HCT116 (cell line): ENCODE measurements at places on chromosomes 16 and 17.
A peak's percentile ranks its signal among the peaks of the same experiment; 100 is the strongest.

DNA sequence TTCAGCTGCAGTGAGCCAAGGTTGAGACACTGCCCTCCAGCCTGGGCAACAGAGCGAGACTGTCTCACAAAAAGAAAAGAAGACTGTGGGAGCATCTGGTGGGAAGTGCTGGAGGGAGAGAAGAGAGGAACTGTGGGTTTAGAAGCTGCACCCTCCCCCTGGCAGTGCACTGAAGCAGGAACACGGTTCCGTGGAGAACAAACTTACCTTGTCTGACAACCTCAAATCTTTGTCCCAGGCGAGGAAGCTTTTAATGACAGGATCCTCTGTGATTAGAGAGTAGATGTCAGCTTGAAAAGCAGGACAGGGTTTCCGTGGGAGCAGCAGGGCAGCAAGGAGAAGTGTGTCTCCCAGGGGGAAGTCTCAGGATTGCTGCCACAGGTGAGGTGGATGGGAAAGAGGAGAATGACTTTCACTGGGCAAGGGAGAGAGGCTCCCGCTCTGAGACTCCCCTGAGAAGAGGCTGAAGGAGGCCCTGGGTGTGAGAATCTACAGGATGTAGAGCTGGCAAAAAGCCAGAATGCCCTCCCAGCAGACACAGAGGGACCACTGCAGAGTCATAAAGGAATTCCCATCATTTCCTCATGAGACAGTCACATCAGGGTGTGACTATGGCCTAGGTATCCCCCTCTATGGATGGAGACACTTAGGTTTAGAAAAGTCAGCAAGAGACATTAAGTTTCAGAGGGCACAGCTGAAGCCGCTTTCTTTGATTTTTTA lies 22.9 kb downstream of the PRR11 start:
- no peak for DNase-seq

DNA sequence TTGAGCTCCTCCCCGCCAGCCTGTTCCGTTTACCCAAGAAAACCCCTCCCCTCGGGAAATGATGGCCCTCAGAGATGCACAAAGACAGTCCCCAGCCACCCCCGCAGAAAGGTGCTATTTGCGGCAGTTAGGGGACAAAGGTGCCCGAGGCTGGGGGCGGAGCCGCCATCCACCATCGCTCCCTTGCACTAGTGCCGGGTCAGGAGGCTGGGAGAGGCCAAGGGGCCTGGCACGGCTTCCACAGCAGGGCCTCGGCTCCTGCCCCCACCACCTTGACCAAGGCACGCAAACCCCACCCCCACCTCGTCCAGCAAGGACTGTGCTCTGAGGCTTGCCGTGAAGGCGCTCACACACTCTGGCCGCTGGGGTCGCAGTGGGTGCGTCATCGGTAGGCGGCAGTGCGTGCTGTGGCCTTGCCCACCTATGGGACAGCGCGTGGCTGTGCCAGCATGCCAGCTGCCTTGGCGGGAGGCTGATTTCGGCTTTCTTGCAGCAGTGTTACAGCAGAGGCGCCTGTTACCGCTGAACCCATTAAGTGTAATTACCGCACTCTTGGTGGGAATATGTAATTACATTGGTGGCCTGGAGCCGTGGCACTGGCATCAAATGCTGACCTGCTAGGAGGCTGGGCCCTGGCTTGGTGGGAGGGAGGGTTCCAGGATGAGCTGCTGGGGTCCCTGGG lies 31.8 kb downstream of the TPSG1 start:
- peak; percentile 53 for DNase-seq

GRCh38 chr16:9248162-9248561 lies 156.7 kb downstream of the HAPSTR1 start:
- DNase-seq, result no peak

GRCh38 chr17:21289175-21289901 lies 4.8 kb downstream of the MAP2K3 start:
- DNase-seq, result no peak

- no peak for DNase-seq
Measured at GRCh38 chr17:78258323-78259191, 27.1 kb downstream of the TMEM235 start.

- DNase-seq, result no peak
Measured at GRCh38 chr16:81127051-81127450, 30.9 kb upstream of the GCSH start.

- no peak for DNase-seq
Measured at GRCh38 chr16:12096828-12097522, 120.4 kb downstream of the SNX29 start.

DNA sequence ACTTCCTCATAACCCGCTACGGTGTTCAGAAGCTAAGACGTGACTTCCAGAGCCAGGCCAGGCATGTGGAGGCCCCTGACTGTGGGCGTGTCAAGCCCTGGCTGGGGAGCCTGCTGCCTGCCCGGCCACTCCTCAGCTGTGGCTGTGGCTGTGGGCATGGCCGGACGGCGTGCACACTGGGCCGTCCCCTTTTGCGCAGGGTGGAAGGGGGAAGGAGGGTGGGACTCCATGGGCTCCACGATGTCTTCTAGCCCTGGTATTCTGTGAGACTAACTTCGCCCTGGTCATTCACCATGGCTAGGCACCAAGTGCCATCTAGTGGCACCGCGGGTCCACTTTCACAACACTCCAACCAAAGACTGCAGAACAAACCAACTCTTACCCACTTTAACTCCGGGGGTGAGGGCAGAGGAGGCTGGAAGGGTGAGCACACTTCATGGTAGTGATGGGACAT lies 67.9 kb downstream of the N4BP1 start:
- no peak for DNase-seq

DNA sequence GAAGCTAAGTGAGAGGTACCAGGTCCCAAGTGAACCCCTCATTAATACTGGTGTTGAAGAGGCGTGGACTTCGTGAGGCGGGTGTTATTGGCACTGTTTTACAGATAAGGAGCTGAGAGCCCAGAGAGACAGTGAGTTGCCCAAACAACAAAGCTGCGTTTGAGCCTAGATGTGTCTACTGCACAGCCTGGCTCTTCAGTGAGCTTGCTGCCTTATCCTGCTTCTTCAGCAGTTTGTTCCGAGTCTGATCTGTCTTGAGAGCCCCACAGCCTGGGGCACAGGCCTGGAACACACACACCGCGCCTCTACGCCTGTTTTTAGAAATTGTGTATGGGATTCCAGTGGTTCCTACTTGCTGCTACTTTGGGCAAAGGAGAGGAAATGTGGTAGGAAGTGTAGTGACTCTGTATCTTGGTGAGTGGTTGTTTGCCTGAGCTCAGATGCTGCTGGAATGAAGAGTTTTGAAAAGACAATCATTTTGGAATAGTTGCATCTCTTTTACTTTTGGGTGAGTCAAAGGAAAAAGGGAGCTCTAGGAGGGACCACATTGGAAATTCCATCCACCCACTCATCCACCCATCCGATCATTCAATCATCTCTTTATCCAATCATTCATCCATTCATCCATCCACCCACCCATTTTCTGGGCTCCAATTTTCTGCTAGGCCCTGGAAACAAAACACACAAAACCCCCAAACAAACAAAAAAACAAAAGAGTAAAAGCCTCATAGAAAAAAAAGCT lies 22.3 kb upstream of the PLCG2 start:
- DNase-seq, result no peak

GRCh38 chr17:16444258-16444886 lies 29.0 kb downstream of the TRPV2 start:
- DNase-seq, result no peak

DNA sequence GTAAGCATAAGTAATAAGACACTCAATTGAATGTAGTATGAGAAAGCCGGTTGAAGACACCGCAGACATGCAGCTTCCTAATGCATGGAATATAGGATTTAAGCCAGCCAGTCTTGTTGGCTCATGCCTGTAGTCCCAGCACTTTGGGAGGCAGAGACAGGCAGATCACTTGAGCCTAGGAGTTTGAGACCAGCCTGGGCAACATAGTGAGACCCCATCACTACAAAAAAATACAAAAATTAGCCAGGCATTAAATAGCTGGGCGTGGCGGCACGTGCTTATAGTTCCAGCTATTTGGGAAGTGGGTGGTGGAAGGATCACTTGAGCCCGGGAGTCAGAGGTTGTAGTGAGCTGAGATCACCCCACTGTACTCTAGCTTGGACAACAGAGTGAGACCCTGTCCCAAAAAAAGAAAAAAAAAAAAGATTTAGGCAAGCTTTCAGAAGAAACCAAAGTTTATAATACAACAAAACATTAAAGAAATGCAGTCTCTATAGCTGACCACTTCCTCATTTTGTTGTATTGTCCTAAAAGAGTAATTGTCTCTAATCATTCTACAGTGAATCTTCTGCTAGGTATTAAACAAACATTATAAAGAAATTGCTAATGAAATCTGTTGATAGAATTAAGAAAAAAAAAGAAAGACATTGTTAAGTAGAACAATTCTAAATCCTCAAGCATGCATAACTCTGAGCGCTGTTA lies 68.6 kb upstream of the KIFC3 start:
- no peak for DNase-seq

DNA sequence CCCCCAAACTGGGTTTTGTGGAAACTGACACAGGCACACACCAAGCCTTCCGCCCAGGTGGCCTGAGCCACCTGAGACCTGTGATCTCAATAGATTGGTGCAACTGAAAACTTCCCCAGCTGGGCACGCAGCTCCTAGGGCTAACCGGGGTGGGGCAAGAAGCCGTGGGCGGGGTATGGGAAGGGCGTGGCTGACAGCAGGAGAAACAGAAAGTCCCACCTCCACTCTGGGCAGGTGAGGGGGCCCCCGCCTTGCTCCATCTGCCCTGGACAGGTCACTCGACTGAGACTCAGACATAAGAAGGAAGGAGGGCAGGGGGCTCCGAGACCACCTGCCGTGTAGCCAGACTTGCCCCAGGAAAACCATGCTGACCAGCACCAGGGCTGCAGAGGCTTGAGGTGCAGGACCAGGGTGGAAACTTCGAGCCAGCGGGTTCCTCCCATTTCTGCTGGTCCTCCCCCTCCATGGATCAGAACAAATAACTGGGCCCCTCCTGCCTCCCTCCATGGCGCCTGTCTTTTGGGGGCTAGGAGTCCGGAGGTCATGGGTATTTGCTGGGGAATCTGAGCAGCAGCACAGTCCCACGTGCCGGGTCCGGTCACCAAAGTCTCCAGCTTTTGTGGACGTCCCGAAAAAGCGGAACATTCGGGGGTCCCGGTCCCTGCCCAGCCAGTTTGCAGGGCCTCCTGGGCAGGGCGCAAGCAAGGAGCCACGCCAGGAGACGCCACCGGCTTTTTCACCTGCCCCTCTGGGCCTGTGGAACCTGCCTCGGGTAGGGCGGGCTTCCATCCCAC lies 1.3 kb downstream of the TIMP2 start:
- DNase-seq, result peak; percentile 69

- no peak for DNase-seq
Measured at GRCh38 chr16:73228649-73229048, 180.7 kb upstream of the ZFHX3 start.

- DNase-seq, result no peak
Measured at GRCh38 chr16:50303605-50304466, 37.5 kb downstream of the ADCY7 start.

DNA sequence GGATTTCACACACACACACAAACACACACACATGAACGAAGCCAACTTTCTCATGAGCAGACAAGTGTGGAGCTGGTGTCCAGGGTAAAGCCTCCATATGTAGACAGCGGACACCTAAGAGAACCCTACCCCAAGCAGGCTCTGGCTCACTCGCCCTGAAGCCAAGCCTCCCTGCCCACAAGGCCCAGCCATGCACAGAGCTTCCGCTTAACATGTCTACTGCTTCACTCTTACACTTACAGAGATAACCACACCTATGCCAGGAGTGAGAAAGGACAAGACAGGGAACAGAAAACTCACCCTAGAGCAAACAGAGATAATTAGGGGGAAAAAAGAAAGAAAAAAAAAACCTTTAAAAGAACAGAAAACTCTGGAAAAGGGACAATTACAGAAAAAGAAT lies 67.5 kb downstream of the CYTH1 start:
- no peak for DNase-seq

- no peak for DNase-seq
Measured at GRCh38 chr16:50741225-50741780, 583 bp upstream of the CYLD start.

DNA sequence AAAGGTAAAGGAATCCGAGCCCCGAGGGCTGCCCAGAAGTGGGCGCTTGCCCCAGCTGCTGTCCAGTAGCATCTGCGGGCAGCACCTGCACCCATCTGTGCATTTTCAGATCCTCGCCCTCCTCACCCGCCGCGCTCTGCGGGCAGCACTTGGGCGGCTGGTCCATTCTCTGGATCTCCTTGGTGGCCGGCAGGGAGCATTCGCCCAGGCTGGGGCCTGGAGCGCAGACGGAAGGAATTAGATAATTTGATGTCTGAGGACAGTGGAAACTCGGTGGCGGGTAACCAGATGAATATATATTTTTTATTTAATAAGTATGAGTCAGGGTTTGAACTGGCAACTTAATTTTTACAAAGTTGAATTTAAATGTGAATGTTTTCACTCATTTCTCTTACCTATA lies 88.5 kb downstream of the NPIPB11 start:
- no peak for DNase-seq

DNA sequence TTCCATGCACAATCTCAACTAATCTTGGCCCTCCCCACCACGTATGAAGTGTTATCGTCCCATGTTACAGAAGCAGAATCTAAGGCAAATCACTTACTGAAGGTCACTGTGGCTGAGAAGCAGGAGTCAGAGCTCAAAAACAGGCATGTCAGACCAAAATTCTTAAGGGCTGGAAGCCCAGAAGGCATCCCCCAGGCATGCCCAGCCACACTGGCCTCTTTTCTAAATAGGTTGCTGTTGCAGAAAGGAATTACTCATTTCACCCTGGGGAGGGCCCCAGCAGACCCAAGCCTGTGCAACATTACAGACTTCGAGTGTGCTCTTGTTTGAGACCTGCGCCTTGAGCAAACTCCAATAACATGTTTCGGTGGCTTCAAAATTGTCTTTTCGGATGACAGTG lies 194.1 kb downstream of the RBFOX1 start:
- no peak for DNase-seq

DNA sequence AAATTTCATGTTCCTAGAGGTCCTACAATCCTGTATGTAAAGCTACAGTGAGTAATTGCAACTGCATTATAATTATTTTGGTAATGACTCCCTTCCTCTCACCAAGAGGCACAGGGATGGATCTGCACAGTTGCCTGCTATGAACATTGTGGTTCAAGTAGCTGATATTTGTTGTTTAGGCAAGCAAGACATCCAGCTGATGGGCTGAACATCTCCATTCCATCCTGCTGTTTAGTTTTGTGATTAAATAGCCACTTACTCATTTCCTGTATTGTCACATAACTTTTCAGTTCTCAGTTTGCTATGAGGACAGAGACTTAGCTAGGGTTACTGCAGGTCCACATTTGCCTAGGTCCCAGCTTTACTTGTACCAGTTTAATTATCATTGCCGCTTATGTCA lies 181.2 kb upstream of the TBX2 start:
- DNase-seq, result no peak

GRCh38 chr16:14310519-14310991 lies 239.4 kb downstream of the MRTFB start:
- no peak for DNase-seq

DNA sequence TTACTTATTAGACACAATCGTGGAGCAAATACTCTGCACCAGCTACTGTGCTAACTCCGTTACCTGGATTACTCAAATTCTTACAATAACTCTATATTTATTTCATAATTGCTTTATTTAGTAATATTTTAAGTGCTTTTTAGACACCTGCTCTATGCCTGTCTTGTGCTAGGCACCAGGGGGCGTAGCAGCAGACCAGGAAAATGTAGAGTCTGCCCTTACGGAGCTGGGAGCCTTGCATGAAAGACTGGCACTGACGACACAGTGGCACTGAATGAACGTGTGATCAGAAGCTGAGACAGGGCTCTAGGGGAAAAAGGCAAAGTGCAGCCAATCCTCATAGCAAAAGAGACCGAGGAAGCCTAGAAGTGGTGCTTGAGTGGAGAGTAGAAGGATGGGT lies 486.5 kb downstream of the CDH13 start:
- DNase-seq, result no peak
